Breast epithelium (tissue), 4 donors: ENCODE measurements at places on chromosomes 13 and 19. TPM values are rescaled to one million over a fixed set of nuclear protein-coding genes. Genes with fewer than 3 reads are reported as not detected.

Gene CNMD
- total RNA-seq: not detected

Gene TUBA3C
- total RNA-seq: not detected

Gene ARHGAP35
- 61.9 TPM for total RNA-seq

Gene ZNF112
- 3.8 TPM for total RNA-seq

Gene CFAP97D2
- not detected for total RNA-seq

Gene NKPD1
- total RNA-seq: 0.16 TPM

Gene TMEM38A
- 3.1 TPM for total RNA-seq

Gene POGLUT2
- total RNA-seq: 5.9 TPM

Gene NDUFA11
- 186 TPM for total RNA-seq
